Stimulated activated CD4-positive, alpha-beta T cell treated with anti-CD3 and anti-CD28 coated beads, Interleukin-1b, Interleukin-23, amount 100 ng/mL, for 1 hour (primary cell): ENCODE measurements at places on chromosomes 12 and 14.

- DNase-seq: no peak
Measured at GRCh38 chr12:58496411-58497190, 423.7 kb downstream of the LRIG3 start.

DNA sequence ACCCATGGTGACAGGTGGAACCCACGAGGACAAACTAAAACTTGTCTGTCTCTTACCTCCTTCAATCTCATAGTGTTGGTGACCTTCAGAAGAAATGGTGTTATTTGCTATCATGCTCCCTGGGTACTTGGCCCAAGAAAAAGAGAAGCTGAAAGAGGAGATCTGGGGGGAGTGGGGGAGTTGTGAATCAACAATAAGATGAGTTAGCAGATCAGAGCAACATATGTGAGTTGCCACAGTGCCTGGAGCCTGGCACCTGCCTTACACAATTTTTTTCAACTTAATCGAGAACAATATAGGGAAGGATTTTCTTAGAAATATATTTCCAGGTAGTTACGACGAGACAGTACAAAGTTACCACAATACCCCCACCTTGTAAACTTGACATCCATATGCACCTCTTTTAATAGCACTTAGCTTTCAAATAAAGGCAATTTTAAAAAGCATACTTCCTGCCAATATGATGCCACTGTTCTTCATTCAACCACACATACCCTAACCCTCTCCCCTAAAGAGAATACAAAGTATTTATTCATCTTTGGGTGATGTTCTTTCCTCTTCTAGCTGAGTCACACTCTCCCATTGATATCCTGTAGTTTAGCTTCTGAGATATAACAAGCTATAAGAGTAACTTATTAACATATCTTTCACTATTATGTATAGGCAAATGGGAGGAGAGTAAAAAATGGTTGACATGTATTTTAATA is 424.1 kb upstream of the OR4E1 start:
- DNase-seq: no peak

GRCh38 chr12:21500786-21501257 is 613 bp downstream of the RECQL start:
- DNase-seq: no peak

DNA sequence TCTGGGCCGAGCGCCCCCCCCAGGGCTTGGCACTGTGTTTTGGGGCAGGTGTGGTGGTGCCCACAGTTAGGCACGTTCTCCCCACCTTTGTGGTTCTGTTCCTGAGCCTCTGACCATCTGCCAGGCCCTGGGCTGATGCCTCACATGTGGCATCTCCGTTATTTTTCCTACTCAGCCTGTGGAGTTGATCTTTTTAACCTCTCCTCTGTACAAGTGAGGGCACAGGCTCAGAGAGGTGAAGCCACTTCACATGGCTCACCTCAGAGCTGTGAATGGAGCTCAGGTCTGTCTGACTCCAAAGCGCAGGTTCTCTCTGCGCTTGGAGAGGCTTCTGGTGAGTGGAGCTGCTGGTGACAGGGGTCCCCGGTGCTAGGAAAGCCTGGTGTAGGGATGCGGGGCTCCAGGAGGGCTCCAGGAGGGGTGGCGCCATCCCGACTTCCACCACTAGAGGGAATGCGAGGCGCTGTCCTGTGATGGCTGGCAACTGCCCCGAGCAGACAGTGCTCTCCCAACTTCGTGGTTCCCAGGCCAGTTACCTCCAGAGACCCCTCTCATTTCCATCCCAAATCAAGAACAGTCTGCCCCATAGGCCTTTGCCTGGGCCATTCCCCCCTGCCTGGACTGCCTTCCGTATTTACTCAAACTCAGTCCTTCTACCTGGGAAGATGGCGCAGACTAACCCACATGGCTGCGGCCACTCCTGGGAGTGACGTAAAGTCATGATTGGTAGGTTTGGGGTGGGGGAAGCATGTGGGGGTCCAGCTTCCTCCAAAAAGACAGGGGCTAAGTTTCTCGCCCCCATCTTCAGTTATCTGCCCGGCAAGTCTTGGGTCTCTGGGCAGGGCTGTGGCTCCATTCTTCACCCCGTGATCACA is 9.9 kb downstream of the BCL7A start:
- peak; percentile 50 for DNase-seq

DNA sequence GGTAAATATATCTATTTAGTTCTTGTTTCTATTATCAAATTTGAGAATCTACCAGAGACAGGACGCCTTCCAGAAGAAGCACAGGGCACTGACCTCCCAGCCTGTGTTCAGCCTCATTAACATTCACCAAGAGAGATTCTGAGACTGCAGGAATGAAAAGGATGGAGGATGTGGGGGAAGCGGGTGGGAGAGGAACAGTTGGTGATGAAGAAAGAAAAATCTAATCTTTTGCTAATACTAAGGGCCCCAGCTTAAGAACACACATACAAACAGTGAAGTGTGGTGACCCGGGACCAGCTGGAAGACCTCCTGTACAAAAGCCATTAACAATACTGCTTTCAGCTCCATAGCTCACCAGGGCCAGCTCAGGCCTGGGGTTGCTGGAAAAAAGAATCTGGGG is 160.5 kb downstream of the NUAK1 start:
- no peak for DNase-seq

DNA sequence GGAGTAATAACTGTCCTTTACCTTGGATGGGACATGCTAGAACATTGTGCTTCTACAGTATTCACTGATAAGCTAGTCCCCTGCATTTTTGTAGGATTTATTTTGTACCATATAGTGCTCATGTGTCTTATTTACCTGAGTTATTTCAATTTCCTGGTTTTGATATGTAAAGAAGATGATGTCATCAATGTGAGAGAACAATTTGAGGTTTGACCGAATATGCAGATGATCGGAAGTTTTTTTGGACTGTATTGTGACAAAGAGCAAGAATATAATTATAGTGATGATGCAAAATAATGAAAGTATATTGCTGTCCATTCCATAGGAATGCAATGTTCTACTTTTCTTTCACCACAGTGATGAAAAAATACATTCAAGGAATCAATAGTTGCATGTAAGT is 114.8 kb downstream of the RERGL start:
- no peak for DNase-seq

DNA sequence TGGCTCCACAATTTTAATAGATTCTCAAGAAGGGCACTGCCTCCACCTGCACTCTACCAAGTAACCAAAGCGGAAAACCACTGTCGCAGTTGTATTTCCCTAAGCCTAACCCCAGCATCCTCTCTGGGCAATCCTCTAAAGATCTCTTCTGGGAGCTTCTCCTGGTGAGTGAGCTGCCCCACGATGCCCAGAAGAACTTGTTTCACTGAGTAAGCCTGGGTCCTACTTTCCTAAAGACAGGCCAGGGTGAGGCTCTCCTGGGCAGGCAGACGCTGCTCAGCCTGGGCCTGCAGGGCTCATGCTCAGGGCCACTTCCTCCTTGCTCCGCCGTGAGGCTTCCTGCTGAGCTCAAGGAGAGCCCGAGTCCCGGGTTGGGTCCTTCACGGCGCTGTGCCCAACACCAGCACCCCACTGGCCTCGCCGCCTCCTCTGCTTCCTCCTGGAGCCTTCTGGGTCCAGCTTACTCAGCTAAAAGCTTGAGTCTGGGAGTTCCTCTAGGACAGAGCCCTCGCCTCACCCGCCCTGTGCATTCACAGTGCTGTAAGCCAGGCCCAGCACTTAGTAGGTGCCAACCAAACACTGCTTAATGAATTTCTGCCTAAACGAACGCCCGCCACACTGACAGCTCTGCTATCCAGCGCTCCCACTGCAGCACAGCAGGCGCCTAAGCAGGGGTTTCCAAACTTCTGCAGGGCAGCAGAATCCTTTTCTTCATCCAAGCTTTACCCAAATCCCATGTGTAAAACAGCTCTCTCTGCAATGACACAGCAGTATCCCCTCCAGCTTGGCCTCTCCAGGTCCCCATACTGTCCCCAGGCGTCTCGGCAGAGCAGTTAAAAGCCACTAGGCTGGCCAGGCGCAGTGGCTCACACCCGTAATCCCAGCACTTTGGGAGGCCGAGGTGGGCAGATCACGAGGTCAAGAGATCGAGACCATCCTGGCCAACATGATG is 5.7 kb downstream of the RAB35 start:
- DNase-seq: no peak

GRCh38 chr12:4653257-4653656 is 4.3 kb downstream of the NDUFA9 start:
- no peak for DNase-seq

GRCh38 chr12:38501991-38502390 is 185.4 kb downstream of the ALG10B start:
- no peak for DNase-seq

DNA sequence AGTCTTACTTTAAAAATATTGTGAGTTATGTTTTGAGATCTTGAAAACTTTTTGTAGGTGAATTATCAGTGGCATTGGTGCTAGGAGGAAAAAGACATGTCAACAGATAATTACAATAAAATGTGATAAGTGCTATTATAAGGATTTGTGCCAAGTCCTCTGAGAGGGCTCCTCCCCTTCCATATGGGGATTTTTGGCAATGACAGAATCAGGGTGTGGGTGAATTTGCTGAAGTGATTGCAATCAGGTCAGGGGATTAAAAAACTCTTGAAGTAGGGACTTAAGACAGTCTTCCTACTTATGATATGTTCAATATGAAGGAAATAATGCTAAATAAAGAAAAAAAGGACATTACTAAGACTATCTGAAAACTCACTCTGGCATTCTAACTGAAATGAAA is 122.5 kb downstream of the SLC15A5 start:
- DNase-seq: no peak

DNA sequence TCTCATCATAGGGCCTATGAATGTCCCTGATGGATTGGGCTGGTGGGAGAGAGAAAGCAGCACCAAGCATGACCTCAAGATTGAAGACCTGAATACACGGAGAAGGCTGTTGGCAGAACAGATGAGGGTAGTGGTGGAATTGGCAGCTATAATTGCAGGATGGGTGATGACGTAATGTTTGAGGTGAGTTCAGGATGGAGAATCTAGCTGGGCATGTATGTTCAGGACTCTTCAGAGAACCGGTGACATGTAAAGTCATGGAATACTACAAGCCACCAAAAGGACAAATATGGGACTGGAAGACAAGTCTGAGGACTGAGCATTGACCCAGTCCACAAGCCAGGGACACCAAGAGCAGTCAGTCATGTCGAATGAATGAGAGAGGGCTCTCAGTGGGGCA is 999.8 kb upstream of the TMEM132C start:
- DNase-seq: no peak

DNA sequence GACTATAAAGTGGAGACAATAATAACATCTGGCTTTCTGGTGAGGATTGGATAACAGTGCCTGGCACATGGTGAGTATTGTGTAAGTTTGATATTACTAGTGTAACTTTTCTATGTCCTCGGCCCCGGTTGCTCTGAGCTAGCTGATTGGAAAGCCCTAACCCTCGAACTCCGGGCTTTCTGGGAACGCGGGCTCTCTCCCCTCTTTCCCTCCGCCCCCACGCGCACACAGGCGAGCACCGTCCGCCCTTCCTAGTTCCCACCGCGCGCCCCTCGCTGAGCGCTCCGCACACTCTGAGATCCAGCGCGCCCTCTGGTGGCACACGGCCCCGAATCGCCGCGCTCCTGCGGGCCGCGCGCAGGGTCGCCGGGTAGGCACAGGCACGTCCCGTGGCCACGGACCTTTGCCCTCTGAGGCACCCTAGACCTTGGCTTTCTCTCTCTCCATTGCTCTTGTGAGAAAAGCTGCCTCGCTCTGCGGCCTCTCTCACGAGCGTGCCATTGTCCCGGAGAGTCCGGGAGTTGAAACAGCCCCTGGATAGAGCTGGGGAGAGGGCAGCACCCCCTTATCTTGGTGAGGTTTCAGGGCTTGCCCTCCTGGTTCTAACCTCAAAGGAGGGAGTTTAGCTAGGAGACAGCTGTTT is 23.2 kb upstream of the ESRRB start:
- DNase-seq: no peak

DNA sequence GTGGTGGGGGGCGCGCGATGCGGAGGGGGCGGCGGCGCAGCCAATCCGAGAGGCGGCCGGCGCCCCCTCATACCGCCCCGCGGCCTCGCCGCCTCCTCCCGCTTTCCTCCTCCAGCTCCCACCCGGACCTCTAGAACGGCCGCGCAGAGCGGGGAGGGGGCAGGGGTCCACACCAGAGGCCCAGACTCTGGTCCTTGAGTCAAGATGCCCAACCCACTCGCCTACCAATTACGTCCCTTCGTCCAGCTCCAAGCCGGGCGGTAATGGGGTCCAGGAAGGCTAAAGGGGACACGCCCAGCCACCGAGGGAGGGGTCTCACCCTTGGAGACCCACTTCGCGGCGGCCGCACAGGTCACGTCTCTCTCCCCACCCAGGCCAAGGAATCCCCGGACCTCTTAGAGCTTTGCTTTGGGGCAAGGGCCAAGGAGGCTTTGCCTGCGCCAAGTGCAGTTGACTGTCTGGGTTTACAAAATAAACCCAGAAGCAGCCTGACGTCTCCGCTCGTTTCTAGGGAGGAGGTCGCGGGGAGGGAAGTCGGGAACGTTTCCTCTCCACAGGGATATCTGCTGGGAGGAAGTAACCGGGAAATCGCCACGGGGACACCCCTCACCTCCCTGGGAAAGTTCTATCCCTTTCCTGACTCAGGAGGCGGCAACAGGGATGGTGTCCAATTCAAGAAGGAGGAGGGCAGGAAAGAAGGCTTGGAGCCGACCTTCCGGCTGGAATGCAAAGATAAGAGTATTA is 394 bp upstream of the AMIGO2 start:
- peak; percentile 18 for DNase-seq

DNA sequence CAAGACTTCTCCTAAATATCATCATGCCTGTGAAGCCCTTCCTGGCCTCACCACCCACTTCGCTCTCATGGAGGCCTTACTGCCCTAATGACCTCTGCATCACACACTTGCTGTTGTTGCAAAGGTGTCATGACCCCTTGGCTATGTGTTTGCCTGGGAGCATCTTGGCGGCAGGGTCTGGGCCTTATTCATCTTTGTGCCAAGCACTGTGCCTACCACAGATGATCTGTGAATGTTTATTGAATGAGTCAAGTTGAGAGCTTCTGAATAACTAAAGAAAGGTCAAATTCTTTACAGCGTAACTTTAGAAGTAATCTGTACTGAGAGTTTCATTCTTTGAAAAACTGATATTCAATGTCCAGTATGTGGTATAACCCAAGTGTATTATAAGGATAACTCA is 113.3 kb downstream of the TTC8 start:
- DNase-seq: no peak

DNA sequence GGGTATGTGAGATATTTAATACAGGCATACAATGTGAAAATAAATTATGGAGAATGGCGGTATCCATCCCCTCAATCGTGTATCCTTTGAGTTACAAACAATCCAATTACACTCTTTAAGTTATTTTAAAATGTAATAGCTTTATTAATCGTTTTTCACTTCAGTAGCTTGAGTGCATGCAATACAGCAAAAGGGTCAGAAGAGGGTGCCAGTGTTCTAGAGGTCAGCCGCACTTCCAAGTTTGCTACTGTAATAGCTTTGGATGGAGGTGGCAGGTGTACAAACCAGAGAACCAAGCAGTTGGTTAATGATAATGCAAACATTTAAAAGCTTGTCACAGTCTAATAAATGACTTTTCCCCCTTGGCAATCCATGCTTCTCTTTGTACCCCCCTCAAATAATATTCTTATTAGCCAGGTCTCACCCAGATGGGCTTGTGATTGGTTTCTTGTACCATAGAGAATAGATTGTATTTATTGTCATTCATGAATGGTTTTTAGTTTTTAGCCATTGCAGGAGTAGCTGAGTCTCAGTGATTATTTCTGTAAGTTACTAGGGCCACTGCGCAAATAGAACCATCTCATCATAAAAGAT is 127.0 kb downstream of the ERC1 start:
- peak; percentile 52 for DNase-seq
